T-helper 22 cell (primary cell): ENCODE measurements at places on chromosomes 16 and 17.

DNA sequence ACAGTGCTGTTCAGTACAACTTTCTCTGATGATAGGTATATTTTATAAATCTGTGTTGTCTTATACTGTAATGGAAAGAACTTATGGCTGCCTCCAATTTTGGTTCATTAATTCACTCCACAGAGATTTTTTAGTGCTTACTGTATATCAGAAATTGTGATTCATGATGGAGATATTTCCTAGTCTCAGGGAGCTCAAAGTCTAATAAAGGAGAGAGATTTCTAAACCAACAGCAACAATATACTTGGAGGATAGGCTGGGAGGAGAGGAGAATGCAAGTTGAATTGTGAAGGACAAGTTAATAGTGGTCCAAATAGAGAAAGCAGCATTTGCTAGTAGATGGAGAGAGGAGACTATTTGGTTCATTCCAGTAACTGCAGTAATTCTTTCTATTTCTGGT, 63.5 kb downstream of the TANC2 start:
- no peak for DNase-seq

GRCh38 chr16:85234310-85235204, 122.3 kb upstream of the CIBAR2 start:
- DNase-seq = no peak

DNA sequence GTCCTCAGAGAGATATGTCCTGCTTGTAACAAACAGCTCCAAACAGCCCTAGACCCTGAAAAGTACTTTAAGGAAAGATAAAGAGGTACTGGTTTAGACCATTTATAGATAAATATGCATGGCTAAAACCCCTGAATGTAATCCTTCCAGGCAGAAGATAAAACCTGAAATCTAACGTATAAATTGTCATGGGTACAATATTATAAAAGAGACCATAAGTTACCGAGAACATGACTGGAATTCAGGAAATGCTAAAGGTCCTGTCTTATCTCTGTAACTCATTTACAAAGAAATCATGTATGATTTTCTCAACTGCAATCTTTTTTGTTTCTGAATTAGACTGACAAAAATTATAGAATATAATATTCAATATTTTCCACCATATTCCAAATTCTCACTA, 9.2 kb upstream of the KANSL1 start:
- DNase-seq = no peak

DNA sequence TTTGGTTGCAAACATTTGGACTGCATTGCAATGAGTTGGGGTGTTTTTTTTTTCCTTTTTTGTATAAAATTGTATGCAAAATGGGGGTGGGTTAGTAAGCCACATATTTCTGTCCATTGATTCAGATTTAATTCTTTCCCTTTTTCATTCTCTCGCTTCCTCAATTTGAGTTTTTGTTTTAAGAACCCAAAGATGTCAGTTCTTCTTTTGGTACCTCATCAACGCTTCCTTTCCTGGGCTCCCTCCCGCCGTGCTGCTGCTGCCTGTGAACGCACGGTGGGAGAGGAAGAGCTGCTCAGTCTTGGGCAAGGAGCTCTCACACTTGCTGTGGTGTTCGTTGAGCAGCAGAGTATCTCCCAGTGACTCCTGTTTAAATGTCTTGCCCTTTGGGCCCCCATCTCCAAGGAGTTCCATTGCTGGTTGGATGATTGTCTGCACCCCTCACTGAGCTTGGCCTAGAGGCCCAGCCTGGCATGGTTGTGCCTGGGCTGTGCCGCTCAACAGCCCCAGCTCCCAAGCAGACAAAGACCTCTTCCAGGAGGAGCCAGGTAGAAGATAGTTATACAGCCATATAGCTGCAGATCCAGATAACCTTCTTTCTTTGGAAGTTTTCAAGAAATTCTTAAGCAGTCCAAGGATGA, 13.6 kb downstream of the UBFD1 start:
- DNase-seq = no peak

DNA sequence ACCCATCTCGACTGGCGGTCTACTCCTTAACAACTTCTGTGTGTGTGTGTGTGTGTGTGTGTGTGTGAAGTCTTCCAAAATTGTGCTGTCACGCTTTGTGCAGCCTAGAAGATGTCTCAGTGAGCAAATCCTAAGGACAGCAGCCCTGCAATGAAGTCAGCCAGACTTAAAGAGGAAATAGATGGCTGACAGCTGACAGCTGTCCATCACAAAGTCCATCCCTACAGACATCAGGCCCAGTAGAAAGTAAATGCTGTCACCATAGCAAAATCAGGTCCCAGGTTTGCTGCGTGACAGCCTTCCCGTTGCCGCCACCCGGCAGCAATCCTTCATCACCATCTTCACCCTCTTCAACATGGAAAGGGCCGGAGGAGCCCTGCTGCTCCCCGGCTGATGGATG, 416.0 kb downstream of the SOX9 start:
- DNase-seq = no peak

DNA sequence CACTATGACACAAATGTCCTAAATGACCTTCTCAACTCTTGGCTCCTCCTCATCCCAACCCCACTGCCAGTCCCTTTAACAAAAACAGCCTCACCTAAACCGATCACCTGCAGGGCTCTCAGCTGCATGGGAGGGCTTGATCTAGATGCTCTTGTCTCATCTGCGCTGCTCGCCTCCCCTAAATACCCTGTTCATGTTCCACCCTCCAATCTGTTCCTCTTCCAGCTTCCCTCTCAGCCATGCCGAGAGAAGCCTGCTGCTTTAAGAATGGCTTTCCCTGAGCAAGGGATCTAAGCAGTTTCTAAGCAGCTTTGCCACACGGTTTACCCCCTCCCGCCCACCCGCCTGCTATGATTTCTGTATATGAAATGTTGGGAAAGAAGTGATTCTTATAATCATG, 23.7 kb downstream of the PIPOX start:
- no peak for DNase-seq

GRCh38 chr17:30316736-30317135, 17.1 kb downstream of the TMIGD1 start:
- no peak for DNase-seq

DNA sequence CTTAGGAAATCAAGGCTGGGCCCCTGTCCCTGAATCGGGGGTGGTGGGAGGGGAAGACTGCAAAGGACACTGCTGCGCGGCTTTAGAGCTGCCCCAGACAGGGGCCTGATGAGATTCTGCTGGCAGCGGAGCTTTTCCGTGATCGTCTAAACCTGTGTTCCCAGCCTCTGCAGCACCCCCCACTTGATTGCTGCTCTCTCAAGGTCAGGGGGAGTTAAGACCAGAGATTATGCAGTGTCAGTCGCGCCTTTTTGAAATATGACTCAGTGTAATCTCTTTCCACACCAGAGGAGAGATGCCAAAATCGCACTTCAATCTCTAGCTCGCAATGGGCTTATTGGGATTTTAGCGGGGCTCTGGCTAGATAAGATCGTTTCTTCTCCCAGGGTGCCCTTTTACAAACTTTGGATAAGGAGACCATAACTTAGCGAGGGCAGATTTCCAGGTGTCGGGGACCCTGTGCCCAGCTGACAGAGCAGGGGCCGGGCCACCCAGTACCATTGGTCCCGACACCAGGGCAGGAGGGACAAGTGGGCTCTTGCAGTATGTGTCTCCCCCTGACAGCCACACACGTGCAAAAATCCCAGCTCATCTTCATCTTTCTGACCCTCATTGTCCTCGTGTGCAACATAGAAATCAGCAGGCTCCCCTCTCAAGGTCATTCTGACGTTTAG, 87.0 kb downstream of the IRX3 start:
- no peak for DNase-seq

GRCh38 chr17:73855720-73856333, 211.6 kb upstream of the SDK2 start:
- no peak for DNase-seq

DNA sequence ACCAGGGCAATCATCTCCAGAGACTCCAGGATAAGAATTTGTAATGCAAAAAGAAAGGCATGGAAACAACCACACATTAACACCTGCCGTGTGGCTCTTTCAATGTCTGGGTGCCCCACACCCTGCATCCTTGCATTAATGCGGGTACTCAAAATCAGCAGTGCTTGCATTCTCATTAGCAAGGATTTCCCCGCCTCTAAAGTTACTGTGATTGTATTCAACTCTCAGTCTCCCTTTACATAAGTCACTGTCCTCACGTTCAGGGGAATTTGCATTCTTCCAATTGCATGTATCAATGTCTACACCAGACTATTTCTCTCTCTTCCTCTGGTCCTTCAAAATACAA, 324.3 kb downstream of the FOXL1 start:
- DNase-seq = no peak
